ENCODE measurements at places on chromosomes 4 and X.

GRCh38 chr4:1980561-1981041 lies 28.2 kb downstream of the NELFA start:
- no peak for DNase-seq

GRCh38 chrX:107716118-107716684 lies 59.4 kb downstream of the TSC22D3 start:
- DNase-seq: no peak

GRCh38 chrX:153352858-153353257 lies 18.9 kb downstream of the ZNF275 start:
- no peak for DNase-seq

DNA sequence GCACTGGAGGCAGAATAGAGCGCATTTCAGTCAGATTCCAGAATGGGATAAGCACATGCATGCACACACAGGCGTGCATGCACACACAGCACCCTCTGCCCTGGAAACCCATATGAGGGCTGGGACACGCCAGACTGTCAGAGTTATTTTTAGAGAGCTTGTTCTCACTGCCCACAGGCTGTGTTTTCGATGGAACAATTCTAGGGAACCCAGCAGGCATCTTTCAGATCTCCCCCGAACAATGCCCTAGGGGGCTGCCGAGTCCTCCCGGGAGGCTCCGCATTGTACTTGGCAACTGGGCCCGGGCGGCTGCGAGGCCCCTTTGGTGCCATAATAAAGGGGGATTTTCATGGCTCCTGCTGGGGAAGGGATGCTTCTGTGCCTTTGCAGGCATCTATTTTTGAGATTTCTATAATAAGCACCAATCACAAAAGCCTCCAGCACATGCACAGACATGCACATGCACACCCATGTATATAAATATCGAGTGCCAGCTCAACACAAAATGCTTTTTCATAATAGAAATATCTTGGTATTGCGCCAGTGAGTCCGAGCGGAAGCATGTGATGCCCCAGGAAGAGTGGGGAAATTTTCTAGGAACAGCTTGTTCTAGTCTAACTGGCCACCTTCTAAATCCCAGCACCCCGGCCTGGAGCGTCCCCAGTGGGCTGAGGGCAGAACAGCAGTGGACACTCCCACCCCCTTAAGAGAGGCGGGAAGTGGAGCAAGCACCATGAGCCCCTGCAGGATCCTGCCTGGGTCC lies 88.5 kb downstream of the PHKA2 start:
- no peak for DNase-seq

GRCh38 chr4:85086721-85087120 lies 120.2 kb upstream of the WDFY3 start:
- DNase-seq: no peak

DNA sequence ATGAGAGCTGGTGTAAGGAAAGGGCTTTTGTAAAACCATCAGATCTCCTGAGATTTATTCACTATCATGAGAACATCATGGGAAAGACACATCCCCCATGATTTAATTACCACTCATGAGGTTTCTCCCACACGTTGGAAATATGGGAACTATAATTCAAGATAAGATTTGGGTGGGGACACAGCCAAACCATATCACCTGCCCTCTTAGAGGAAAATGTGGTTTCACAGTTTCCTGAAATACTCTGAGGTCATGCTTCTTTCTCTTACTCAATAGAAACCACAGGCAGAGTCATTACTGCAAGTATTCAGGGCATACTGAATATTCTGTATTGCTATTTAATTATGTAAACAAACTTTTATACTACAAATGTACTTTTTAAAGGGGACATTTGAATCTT lies 1453.3 kb downstream of the PCDH18 start:
- no peak for DNase-seq

DNA sequence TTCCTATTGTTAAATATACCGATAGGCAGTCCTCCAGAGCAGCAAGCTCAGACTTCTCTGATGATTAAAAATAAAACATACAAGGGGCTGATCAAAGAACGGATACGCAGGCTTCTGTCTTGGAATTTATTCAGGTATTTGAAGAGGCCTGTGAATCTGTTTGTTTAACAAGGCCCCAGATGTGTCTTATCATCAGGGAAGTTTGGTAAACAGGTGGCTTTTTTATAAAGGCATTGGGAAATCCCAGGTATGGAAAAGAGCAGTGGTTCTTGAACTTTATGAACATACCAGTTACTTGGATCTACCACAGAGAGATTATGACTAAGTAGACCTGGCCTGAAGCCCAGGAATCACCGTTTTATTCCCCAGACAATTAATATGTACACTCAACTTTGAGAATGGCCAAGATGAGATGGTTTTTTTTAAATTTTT lies 47.9 kb downstream of the SOWAHB start:
- DNase-seq: no peak

DNA sequence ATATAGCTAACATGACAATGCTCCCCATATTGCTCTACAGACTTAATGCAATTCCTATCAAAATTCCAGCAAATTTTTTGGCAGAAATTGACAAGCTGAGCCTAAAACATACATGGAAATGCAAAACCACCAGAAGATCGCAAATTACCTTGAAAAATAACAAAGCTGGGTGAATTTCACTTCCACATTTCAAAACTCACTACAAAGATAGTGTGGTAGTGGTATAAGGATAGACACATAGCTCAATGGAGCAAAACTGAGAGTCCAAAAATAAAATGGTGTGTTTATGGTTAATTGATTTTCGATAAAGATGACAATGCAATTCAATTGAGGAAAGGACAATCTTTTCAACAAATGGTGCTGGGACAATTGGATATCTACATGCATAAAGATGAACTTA lies 65.8 kb downstream of the SLC9A7 start:
- no peak for DNase-seq
